Renal cortex interstitium (tissue), 15 donors: ENCODE measurements at places on chromosomes 2 and 18. TPM values are rescaled to one million over a fixed set of nuclear protein-coding genes. Genes with fewer than 3 reads are reported as not detected.

GRCh38 chr2:237509151-237509550, 22.1 kb downstream of the MLPH start:
- DNase-seq: no peak

- DNase-seq: no peak
Observed at GRCh38 chr2:228048838-228049490, 132.5 kb downstream of the SPHKAP start.

- DNase-seq: no peak
Observed at GRCh38 chr2:224359569-224359968, 42.3 kb downstream of the FAM124B start.

- DNase-seq: no peak
Observed at GRCh38 chr2:174925046-174925784, 80.0 kb downstream of the CHN1 start.

LYG1 gene
- 3.6 TPM for polyA plus RNA-seq
